A549 treated with GW870086 at 1 μM for 4 hours (cell line): ENCODE measurements at places on chromosomes 2 and 18. TPM values are rescaled to one million over a fixed set of nuclear protein-coding genes. Genes with fewer than 3 reads are reported as not detected.

Gene DYNC1I2
- total RNA-seq, result 58.0 to 76.6 TPM (median 72.0 TPM) in 5 replicates

Gene TMEM37
- 0.98 to 1.9 TPM (median 1.6 TPM) in 5 replicates for total RNA-seq

Gene COL6A3
- 0.08 to 0.23 TPM (median 0.14 TPM) in 5 replicates for total RNA-seq

Gene ANKRD30BL
- not detected in 5 replicates for total RNA-seq

Gene EHD3
- 7.0 to 8.3 TPM (median 7.7 TPM) in 5 replicates for total RNA-seq

Gene CD8B2
- not detected in 5 replicates for total RNA-seq

Gene CFAP221
- 0.09 to 0.38 TPM (median 0.26 TPM) in 4 of 5 replicates, not detected in the other for total RNA-seq

Gene NAT8
- not detected in 5 replicates for total RNA-seq

Gene STAT4
- total RNA-seq, result 3.9 to 7.0 TPM (median 5.5 TPM) in 5 replicates

Gene MFSD6
- 17.9 to 30.5 TPM (median 28.2 TPM) in 5 replicates for total RNA-seq

Gene AKAIN1
- not detected in 5 replicates for total RNA-seq

Gene APOB
- 0.02 to 0.23 TPM in 2 of 5 replicates, not detected in the others for total RNA-seq

Gene ICA1L
- total RNA-seq, result 1.1 to 2.2 TPM (median 1.8 TPM) in 5 replicates

Gene DTNA
- 0.10 to 0.33 TPM (median 0.27 TPM) in 4 of 5 replicates, not detected in the other for total RNA-seq

Gene CXCR1
- total RNA-seq, result not detected in 5 replicates

Gene MC4R
- total RNA-seq, result not detected in 5 replicates

Gene GCG
- total RNA-seq, result not detected in 5 replicates

Gene MYCN
- 0.05 TPM in 1 of 5 replicates, not detected in the others for total RNA-seq

Gene REG3G
- not detected in 5 replicates for total RNA-seq

Gene GPD2
- 21.6 to 36.7 TPM (median 26.7 TPM) in 5 replicates for total RNA-seq

Gene DNAH7
- 0.54 to 1.8 TPM (median 1.4 TPM) in 5 replicates for total RNA-seq

Gene COPS8
- total RNA-seq, result 114 to 135 TPM (median 118 TPM) in 5 replicates

Gene DES
- 0.27 to 0.84 TPM (median 0.43 TPM) in 5 replicates for total RNA-seq

Gene MFSD2B
- total RNA-seq, result 0.29 to 0.42 TPM (median 0.34 TPM) in 5 replicates

Gene PCARE
- total RNA-seq, result not detected in 5 replicates

Gene DAW1
- 1.8 to 2.8 TPM (median 2.4 TPM) in 5 replicates for total RNA-seq

Gene NMUR1
- 0.03 TPM in 1 of 5 replicates, not detected in the others for total RNA-seq

Gene CNOT11
- 39.6 to 42.9 TPM (median 41.0 TPM) in 5 replicates for total RNA-seq

Gene GAREM1
- 4.9 to 6.9 TPM (median 6.1 TPM) in 5 replicates for total RNA-seq

Gene NOSTRIN
- total RNA-seq, result 2.2 to 3.0 TPM (median 2.3 TPM) in 5 replicates

Gene MATN3
- 11.4 to 19.0 TPM (median 17.5 TPM) in 5 replicates for total RNA-seq

Gene HOXD12
- total RNA-seq, result not detected in 5 replicates

Gene RBFA
- total RNA-seq, result 28.5 to 31.0 TPM (median 29.7 TPM) in 5 replicates

Gene ROCK2
- 18.3 to 28.2 TPM (median 26.7 TPM) in 5 replicates for total RNA-seq

Gene NPAS2
- total RNA-seq, result 62.7 to 84.1 TPM (median 78.5 TPM) in 5 replicates

Gene DPP4
- total RNA-seq, result 0.69 to 1.3 TPM (median 0.76 TPM) in 5 replicates

Gene GPR39
- 7.2 to 9.0 TPM (median 8.1 TPM) in 5 replicates for total RNA-seq

Gene GYPC
- not detected in 5 replicates for total RNA-seq

Gene HSPD1
- total RNA-seq, result 581 to 650 TPM (median 613 TPM) in 5 replicates
